ENCODE measurements at places on chromosomes 6 and 20. TPM values are rescaled to one million over a fixed set of nuclear protein-coding genes. Genes with fewer than 3 reads are reported as not detected.
A peak's percentile ranks its signal among the peaks of the same experiment; 100 is the strongest.

- no peak for DNase-seq
These were observed 177.7 kb downstream of the FARS2 start for GRCh38 chr6:5438922-5439584.

- DNase-seq: no peak
These were observed 34.0 kb upstream of the PI16 start for GRCh38 chr6:36920546-36920945.

DNA sequence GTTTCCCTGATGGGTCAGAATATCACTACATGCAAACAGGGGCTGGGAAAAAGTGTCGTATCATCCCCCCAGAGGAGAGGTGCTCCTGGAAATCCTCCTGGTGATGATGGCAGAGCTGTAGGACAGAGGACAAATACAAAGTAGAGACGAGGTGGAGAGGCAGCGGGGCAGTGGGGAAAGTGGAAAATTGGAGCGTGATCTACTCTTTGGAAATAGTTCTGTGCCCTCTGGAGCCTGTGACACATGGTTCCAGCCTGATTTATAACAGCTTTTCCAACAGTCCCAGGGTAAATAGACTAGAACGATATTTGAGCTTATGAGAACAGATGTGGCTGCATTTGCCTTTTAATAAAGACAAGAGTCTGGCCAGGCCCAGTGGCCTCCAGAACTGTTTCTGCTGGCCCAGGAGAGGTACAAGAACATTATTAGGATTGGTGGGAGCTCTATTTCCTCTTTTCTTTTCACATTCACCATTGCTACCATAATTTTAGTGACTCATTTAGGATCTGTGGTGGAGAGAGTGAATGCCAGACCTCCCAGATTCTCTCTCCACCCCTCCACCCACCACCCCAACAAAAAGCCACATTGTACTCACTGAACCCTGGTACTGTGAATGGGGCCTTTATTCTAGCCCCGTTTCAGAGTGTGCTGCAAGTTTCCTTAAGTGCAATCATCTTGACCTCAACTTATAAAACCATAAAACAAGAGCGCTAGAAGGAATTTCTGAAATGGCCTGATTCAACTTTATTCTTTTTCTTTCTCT is 78.3 kb downstream of the BTBD3 start:
- no peak for DNase-seq

GRCh38 chr6:13288969-13289391 is 39.4 kb downstream of the TBC1D7 start:
- DNase-seq: no peak

Gene SEL1L2
- polyA plus RNA-seq: not detected

- no peak for DNase-seq
These were observed 716.4 kb upstream of the CITED2 start for GRCh38 chr6:140090871-140091270.

DNA sequence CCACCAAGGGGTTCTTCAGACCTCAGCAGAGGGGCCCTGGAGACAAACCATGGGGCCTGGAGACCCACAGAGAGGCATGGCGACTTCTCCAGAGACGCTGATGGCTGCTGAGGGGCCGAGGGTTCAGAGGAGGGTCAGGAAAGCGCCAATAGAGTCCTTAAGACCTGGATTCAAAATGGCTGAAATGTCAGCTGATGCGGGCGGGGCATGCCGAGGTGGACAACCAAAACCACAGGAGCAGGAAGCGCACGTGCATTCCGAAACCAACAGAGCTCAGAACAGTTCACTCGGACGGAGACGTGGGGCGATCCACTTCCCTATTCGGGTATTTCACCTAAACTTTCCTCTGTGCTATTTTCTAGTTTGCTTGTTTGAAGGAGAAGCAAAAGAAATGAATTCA is 99.9 kb upstream of the RIN2 start:
- DNase-seq: no peak

- DNase-seq: no peak
These were observed 9.5 kb upstream of the HLA-DRA start for GRCh38 chr6:32430179-32430578.

- DNase-seq: no peak
These were observed 223.4 kb upstream of the TAB2 start for GRCh38 chr6:149094156-149094555.

DNA sequence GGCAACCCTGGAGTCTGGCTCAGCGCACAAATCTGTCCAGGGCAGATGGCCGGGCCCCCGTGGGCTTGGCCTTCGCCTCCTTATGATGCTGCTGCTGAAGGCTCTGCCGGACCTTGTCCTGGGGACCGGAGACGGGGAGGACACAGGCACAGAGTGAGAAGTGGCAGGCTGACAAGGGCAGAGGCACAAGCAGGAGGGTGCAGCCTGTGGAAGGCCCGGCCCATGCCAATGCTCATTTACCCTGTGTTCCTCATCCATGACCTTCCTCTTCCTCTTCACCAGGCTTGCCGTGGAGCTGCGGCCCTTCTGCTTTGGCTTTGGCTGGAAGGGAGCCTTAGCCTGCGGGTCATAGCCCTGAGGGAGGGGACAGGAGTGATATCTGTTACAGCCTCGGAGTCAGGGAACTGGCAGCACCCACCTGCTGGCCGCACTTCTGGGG is 2.4 kb downstream of the B3GALT4 start:
- DNase-seq: no peak

DNA sequence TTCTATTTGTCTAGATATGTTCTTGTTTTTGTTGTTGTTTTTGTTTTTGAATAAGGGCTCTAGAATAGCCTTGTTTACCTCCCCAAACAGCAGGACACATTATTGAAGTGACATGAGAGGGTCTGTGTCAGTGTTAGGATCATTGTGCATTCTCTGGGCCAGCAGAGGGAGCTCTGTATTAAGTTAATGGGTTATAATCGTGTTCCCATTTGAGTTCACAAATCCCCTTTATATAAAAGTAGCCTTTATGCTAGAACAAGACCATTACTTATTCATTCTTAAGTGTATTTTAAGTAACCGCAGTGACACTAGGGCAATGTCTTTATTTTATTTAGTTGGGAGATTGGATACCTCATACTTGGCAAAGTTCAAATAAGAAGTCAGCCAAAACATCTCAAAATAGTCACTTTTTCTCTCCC is 44.8 kb downstream of the STK4 start:
- DNase-seq: peak; percentile 37

GRCh38 chr6:128064540-128064895 is 163.7 kb upstream of the THEMIS start:
- no peak for DNase-seq

Gene CPNE5
- polyA plus RNA-seq: 13.2 TPM

DNA sequence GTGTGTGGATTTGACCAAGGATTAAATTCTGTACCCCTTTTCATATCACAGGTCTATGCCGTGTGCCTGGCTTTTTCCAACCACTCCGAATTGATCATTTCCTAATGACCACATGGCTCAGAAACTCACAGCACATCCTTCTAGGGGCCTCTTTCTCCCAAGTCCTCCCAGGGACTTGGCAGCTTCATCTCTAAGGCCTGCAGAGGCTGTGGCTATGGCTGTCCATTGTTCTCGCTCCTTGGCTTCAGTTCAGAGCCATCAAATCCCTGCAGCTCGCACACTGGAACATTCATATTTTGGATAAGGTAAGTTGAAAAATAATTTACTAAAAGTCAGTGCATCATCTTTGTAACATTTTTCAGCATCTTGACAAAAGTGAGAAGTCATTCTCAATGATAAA is 497.2 kb upstream of the CDH4 start:
- DNase-seq: peak; percentile 52

GRCh38 chr20:14178528-14178927 is 158.9 kb downstream of the FLRT3 start:
- no peak for DNase-seq

DNA sequence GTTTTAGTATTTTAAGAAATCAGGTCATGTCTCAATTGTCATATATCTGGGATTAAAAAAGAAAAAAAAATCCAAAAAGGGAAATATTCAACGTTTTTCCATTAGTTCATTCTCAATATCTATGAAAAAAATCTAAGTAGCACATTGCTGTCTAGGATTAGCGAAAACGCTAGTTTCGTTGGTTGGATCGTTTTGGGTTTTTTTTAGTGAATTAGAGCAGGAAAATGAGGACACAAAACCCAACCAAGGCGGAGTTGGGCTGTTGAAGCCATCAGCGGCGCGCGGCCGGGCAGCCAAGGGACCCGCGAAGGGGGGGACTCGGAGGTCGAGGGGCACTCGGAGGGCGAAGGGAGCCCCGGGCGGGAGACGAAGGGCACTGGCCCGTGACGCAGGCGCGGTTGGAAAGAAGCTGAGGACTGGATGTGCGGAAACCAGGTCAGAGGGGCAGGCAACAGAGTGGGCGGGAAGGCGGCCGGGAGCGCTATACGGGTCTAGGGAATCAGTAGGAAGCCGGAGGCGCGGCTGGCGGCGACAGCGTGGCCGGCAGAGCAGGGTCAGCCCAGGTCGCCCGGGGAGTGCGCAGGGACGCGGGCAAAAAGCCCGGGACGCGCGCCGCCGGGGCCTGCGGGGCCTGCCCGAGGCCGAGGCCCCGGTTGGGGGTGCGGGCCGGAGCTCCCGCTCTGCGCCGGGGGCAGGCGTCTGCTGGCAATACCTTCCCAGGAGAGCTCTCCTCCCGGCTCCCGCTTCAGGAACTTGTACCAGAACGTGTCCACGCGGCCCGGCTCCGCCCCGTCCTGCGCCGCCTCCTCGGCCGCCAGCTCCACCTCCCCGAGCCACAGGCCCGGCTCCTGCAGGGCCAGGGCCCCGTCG is 599 bp downstream of the EPM2A start:
- peak; percentile 95 for DNase-seq

GRCh38 chr20:32589256-32589655 is 4.1 kb upstream of the NOL4L start:
- DNase-seq: no peak

Gene SMIM29
- polyA plus RNA-seq: 9.1 TPM

Gene PRDM13
- 0.05 TPM for polyA plus RNA-seq

DNA sequence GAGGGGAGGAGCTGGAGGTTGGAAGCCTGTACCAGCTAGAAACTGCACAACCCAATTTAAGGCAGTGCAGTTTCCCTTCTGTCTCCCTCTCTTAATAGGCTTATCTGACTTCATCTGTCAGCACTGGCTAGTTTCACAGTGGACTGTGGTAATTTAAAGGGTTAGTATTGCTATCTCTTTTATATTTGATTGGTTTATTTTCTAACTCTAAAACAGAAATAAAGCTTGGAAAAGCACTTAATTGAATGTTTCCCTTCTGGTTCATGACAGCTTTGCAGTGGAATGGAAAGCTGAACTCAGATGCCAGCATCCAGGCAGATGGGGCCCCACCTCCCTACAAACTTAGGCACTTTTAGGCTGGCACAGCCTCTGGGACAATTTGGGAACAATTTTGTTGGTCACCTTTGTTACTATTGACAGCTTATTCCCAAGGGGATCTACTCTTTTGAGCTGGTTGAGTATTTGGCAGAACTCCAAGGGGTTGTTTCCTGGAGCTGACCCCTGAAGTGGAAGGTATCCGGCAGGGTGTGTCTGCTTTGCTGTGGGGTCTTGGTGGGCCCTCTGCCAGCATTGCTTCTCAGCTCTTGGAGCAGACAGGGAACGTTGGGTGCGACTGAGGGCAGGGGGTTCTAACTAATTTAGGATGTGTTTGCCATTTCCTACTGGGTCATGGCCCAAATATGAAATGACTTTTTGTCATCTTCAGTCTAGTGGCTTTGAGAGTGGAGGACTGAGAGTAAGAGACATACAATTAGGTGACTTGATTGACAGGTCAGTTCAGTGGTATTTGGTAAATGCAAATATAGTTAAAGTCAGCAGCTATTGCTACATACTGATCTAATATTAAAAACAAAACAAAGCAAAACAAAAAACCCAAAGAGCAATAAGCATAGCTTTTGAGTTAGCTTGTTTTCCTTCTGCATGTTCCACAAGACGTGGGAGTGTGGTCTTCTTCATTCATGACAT is 9.3 kb downstream of the SH3BGRL2 start:
- no peak for DNase-seq

GRCh38 chr6:2763345-2763841 is 1.8 kb upstream of the WRNIP1 start:
- DNase-seq: no peak

DNA sequence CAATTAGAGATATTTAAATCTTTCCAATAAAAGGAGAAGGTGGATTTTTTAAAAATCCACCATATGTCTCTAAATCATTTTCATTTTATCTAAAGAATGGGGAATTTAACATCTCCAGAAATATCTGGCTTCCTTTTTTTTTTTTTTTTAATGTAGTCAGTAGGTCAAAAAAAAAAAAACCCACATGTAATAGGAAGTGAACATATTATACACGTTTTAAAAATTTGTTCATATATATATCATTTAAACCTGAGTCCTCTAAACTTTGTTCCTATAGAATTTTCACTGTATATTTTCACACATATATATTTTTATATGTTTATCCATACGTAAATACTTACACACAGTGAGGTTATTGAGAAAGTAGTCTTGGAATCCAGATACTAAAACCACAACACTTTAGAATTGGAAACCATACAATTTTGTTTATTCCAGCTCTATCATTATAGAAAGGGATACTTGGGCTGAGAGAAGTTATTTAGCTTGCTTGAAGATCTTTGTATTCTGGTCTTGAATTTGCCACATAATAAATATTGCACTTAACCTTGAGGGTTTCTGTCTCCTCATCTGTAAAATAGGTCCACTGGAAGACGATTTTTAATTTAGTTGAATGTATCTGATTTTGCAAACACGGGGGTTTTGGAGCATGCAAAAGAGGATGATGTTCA is 62.1 kb upstream of the ZNF217 start:
- DNase-seq: no peak

Gene GLP1R
- not detected for polyA plus RNA-seq

Gene TPBG
- polyA plus RNA-seq: 13.8 TPM

Gene ULBP1
- polyA plus RNA-seq: 0.65 TPM

Gene SNAI1
- polyA plus RNA-seq: 6.0 TPM

GRCh38 chr6:140923048-140923447 is 1209.7 kb upstream of the GJE1 start:
- DNase-seq: no peak

DNA sequence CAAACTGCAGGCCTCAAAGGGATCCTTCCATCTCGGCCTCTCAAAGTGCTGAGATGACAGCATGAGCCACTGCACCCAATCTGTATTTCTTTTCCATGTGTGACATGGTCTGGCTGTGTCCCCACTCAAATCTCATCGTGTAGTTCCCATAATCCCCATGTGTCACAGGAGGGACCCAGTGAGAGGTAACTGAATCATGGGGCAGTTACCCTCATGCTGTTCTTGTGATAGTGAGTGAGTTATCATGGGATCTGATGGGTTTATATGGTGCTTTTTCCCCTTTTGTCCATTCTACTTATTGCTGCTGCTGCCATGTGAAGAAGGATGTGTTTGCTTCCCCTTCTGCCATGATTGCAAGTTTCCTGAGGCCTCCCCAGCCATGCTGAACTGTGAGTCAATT is 10.3 kb upstream of the BRPF3 start:
- no peak for DNase-seq

Gene GPLD1
- polyA plus RNA-seq: 1.6 TPM

Gene ISM1
- polyA plus RNA-seq: 0.94 TPM

Gene ADAM33
- 42.7 TPM for polyA plus RNA-seq

- DNase-seq: no peak
These were observed 61.8 kb upstream of the ADGRF1 start for GRCh38 chr6:47103931-47104330.

Gene SH3BGRL2
- polyA plus RNA-seq: 8.5 TPM

Gene SEMG1
- polyA plus RNA-seq: not detected

- no peak for DNase-seq
These were observed 237.7 kb downstream of the DLL1 start for GRCh38 chr6:170052991-170053821.

Gene PTCRA
- polyA plus RNA-seq: not detected
